ENCODE measurements at places on chromosomes 7 and 10.

DNA sequence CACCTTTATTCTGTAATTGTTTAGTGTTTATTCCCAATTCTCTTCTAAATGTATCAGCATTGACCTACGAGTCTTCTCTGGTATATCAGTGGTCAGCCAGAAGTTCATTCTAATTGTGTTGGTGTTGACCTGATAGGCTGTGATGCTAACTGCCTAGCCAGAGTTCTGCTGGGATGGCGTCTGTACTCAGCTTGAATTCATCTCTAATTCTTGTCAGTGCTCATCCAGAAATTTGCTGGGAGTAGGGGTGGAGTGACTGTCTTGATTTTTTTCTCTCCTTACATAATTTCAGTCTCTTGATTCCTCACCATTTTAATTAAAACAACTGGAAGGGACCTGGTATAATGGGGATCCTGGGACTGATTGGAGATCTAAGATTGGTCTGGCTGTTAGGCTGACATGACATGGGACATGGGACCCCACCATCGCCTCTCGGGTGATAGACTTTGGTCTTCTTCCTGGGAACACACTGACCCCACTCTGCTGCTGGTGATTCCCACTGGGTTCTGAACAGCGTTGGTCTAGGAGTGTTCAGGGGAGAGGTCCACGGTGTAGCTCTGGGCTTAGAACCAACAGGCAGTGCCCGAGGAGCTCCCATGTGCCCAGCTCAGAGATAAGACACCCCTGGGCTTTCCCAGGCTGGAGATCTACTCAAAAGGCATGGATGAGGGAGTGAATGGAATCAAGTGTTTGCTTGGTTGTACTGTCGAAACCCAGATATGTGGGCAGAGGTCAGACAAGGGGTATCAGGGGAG lies 3.8 kb downstream of the NEURL1 start:
- no peak for DNase-seq

- no peak for DNase-seq
These were observed 14.8 kb downstream of the COL13A1 start for GRCh38 chr10:69816521-69816920.

- DNase-seq = no peak
These were observed 94.7 kb downstream of the DYNC2I1 start for GRCh38 chr7:158950914-158951635.

DNA sequence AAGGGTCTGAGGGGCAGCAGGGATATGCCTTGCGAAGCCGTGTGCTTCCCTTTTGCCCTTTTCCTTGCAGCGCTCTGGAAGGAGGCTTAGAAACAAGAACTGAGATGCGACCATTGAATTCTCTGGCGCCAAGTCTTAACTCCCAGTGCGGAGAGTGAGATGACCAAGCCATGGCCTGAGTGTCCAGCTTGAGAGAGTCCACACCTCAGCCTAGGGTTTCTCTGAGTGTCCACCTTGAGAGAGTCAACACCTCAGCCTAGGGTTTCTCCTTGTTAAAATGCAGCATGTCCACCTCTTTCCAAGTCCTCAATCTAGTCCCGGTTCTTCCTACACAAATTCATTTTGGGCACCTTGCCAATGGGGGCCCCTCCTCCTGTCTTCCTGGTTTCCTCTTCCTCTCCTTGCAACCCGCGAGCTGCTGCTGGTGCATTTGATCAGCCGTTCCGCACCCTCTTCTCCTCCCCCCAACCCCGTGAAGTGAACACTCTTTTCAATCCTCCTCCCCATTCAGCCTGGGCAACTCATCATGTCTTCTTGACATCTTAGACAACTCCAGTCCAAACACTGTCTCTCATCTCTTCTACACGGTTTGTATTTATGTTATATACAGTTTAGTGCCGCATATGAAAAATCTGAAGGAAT lies 178.2 kb upstream of the PITRM1 start:
- no peak for DNase-seq

- no peak for DNase-seq
These were observed 56.9 kb downstream of the CTBP2 start for GRCh38 chr10:125103466-125103865.

- no peak for DNase-seq
These were observed 1231.6 kb upstream of the CELF2 start for GRCh38 chr10:9786101-9786500.

Data from D341Med (cell line).